ENCODE measurements at places on chromosomes 6 and 20. TPM values are rescaled to one million over a fixed set of nuclear protein-coding genes. Genes with fewer than 3 reads are reported as not detected.

DNA sequence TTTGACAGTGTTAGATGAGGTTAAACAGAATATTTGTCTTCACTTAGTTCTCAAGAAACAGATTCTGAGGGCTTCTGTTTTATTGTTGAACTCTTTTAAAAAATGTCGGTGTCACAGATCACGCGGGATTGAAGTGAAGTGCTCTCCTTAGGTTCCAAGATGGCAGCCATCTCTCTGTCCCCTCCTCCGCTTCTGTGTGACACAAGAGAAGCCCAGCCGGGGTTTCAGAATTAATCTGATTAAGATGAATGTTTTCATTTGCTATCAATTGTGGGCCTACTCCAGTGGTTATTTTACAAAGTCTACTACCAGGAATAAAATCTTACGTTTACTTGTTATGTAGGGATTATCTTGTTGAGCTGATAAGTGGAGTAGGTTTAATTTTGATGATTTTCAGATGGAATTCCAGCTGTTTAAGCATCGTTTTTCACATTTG is 10.9 kb downstream of the HIVEP1 start:
- no peak for DNase-seq

DNA sequence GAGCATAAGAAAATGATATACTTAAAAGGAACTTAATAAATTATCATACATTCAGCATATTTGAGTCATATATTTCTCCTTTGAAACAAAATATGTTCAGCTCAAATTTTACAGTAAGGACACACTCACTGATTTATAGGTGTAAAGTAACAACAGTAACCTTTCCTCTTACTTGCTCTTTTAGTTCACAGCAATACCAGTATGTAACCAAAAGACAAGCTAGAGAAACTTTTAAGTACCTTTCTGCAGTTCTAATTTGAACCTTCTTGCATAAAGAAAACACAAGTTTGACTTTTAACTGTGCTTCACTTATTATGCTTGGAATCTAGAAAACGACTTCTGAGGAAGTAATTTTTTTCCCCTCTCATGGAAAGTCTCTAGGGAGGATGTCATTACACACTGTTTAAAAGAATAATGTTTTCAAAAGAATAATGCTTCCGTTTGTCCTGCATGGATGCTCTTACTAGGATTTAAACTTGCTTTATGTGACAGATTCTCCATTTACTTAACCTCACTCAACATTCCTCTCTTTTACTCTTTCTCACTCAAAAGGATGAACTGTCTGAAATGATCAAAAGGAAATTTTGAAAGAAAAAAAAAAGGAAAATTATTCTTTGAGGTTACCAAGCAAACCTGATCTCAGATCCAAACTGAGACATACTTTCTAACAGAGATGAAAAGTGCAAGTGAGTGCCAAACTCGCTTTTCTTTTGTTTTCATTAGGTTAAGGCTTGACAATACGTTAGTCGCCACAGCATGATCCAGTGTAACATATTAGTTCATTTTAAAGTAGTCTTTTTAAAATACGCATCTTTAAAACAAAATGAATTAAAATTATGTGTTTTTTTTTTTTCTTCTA is 22.4 kb upstream of the CALHM6 start:
- DNase-seq: no peak

DNA sequence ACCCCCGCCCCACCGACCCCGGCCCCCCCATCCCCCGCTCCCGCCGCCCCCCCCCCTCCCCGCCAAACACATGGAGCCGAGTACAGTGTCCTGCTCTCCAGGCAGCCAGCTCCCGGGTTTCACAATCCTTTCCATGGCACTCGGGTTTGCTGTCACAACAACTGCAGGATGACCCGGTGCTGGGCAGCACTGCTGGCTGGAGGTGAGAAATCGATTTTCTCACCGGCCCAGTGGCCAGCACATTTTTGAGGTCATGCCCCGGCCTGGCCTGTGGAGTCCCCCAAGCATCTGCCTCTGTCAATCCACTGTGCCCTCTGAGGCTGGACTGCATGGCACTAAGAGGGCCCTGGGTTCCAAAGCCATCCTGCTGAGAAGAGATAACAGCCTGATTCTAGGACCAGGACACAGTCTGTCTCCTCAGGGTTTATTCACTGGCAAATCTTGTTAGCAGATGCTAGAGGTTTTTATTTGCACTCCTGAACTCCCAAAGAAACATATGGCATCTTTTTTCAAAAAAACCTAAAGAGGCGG is 129.5 kb downstream of the NFATC2 start:
- no peak for DNase-seq

- peak; percentile 74 for DNase-seq
Observed at GRCh38 chr6:44674226-44675155, 287.0 kb downstream of the CDC5L start.

DNA sequence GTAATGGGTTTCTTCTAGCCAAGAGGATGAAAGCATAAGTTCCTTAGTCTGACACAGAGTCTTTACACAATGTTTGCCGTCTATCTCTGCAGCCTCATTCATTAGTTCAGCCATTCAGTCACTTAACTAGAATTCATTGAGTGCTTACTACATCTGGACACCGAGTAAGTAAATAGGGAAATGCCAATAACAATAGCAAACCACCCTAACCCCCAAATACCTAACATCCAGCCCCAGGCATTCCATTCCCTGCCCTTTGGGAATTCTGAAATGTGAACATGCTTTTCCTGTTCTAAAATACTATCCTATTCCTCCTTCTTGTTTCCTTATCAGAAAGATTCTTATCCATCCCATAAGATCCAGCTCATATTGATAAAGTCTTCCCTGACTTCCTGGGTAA is 277.6 kb upstream of the RNF217 start:
- DNase-seq: no peak

DNA sequence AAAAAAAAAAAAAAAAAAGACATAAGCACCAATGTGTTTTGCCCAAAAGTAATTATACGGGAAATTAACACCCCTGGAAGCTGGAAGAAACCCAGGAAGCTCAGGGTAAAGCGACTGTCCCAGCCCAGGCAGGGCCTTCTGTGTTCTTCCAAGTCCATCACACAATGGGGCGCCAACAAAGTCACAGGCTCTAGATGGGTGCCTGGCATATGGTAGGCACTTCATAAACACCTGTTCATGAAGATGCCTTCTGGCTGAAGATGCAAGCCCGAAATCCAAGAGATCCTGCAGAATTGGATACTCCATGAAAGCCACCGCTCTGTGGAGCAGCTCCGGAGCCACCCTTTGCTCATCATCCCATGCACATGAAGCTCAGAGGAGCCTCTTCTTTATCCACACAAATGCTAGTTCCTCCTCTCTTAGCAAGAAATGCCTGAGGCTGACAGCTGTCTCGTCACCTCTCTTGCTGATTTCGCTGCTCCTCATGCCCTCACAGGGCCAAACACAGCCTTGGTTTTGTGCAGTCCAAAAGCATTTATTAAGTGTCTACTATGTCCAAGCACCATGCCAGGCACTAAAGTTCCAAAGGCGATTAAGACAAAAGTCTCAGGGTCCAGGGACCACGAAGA is 76.6 kb downstream of the TRERF1 start:
- no peak for DNase-seq

GRCh38 chr20:58941471-58941870 is 39.6 kb upstream of the NELFCD start:
- DNase-seq: no peak

GRCh38 chr6:106381881-106382280 is 21.4 kb downstream of the CRYBG1 start:
- no peak for DNase-seq

- DNase-seq: no peak
Observed at GRCh38 chr20:58554541-58554940, 39.3 kb upstream of the APCDD1L start.

- no peak for DNase-seq
Observed at GRCh38 chr20:32157611-32158010, 48.1 kb downstream of the TM9SF4 start.

DNA sequence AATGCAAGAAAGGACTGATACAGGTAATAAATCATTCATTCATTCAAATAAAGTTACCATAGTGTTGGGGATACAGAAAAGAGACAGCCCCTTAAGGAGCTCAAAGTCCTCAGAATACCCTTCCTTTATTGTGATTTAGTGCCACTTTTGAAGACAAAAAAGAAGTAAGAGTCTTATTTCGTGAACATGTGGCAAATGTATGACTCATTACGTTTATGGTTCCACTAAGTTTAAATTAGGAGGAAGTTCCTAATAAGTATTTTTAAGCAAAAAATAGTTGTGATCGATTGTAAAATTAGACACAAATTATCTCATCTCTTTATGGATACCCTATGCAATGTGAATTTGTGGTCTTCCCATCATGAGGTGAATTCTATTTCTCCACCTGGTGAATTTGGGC is 38.5 kb upstream of the GCLC start:
- DNase-seq: no peak

DNA sequence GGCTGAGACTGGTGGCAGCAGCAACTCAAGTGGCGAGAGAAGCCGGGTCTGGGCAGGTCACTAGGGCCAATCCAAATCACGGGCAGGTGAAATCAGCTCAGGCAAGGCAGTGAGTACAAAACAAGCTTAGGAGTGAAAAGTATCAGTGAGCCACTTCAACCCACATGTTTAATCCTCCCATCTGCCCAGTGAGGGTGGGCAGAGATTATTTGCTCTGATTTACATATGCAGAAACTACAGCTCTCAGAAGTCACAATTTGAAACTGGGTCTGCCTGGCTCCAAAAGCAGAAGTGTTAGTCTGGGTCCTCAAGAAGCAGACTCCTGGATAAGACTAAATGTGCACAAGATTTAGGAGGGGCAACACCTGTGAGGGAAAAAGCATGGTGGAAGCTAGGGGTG is 173.7 kb upstream of the LRFN2 start:
- DNase-seq: no peak

ZC2HC1B gene
- not detected for total RNA-seq

BHLHE23 gene
- total RNA-seq: not detected

PTCHD4 gene
- total RNA-seq: not detected

All from vagina (tissue), 2 donors.